Mesenchymal stem cell (in vitro differentiated cells and primary cell): ENCODE measurements at places on chromosomes 2 and 18.
A peak's percentile ranks its signal among the peaks of the same experiment; 100 is the strongest.

DNA sequence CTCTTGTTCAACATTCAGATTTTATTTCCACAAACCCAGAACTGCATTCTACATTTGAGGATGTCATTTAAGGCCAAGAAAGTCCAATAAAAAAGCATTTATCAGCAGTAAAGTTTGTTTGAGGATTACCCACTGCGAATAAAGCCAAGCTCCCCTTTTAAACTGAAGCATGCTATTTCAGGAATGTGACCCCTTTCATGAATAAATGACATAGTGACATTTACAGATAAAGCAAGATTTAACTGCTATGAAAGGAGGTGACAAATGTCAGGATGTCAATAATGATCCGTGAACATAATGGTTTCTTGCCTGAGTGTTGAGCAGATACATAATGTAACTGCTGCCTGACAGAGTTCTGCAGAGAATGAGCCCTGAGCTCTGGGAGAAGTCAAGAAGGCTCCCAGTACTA lies 146.3 kb downstream of the TDRD15 start:
- DNase-seq, result no peak

- DNase-seq, result peak; percentile 81
Measured at GRCh38 chr2:85215448-85216401, 82.5 kb downstream of the TCF7L1 start.

DNA sequence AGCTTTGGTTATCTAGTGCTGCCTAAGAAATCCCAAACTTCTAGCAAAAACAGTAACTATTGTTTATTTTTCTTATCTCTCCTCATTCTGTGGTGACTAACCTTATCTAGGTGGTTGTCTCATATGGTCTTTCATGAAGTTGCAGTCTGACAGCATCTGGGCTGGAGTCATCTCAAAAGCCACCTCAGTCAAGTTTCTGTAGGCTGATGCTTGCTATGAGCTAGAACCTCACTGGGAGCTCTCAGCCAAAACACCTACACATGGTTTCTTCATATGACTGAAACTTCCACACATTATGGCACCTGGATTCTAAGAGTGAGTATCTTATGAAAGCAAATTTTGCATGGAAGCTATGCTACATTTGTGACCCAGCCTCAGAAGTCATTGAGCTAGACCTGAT lies 596.4 kb upstream of the VRK2 start:
- DNase-seq, result no peak

- DNase-seq, result no peak
Measured at GRCh38 chr2:36773947-36774346, 77.4 kb downstream of the VIT start.

DNA sequence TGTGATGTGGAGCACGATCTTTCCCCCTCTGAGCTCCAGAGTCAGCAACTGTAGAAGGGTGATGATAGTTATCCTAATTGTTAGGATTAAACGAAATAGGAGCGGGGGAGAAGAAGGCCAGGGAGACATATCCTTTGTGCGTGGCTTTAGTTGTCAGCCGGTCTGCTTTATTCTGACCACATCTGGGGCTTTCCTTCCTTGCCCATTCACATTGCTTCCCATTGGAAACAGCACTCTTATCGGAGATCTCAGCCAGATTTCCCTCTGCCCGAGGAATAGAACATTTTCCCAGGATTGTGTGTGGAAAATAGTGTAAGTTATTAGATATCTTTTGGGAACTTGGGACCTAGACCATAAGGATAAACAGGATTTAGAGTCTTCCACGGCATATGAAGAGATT lies 1.5 kb downstream of the RALB start:
- DNase-seq, result peak; percentile 41

DNA sequence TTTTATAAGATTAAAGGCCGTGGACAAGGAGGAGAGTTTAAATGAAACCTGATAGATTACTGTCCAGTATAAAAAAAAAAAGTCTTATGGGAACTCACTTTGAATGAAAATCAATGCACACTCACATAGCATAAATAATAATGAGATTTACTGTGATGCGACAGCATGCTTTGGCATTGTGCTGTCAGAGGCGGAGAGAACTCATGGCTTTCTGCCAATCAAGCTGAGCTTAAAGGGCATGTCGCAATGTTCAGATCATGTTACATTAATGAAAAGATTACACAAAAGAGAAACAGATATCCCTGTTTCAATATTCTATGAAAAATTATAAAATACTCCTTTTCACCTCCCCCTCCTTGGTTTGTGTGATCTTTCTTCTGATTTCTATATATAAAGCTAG lies 310.8 kb downstream of the ERBB4 start:
- DNase-seq, result peak; percentile 71

- peak; percentile 81 for DNase-seq
Measured at GRCh38 chr2:74206180-74206688, 7.8 kb downstream of the MTHFD2 start.
